8988T (cell line): ENCODE measurements at places on chromosomes 2 and 18.

- DNase-seq = no peak
Observed at GRCh38 chr2:10526281-10527000, 78.3 kb upstream of the ODC1 start.

DNA sequence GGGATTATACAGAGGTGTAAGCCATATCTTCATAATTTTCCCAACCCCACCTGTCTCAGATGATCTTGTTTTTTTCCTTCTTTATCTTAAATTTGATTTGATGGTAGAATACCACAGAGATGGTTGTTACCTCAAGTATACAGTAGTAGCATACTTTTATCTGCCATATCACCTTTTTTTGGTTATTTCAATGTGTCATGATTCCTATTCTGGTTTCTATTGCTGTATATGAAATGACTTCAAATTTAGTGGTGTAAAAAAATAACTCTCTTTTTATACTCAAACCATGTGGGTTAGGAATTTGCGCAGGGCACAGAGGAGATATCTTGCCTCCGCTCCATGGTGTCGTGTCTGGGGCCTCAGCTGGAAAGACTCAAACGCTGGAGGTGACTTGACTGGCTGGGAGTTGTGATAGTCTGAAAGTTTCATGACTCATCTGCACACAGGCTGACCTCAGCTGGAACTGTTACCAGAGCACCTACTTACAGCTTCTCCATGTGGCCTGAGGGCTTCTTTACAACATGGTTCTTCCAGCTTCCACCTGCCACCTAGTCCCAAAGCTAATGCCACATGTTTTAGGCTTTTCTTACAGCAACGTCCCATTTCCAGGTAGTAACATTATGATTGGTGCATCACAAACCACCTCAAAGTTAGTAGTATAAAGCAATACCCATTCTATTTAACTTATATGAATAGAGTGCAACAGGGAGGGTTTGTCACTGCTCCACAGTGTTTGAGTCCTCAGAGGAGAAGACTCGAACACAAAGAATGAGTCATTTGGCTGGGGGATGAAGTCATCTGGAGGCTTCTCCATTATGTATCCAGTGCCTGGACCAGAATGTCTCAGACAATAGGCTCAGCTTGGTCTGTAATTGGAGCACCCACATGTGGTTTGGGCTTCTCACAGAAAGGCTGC, 82.3 kb upstream of the XPO1 start:
- DNase-seq = no peak

DNA sequence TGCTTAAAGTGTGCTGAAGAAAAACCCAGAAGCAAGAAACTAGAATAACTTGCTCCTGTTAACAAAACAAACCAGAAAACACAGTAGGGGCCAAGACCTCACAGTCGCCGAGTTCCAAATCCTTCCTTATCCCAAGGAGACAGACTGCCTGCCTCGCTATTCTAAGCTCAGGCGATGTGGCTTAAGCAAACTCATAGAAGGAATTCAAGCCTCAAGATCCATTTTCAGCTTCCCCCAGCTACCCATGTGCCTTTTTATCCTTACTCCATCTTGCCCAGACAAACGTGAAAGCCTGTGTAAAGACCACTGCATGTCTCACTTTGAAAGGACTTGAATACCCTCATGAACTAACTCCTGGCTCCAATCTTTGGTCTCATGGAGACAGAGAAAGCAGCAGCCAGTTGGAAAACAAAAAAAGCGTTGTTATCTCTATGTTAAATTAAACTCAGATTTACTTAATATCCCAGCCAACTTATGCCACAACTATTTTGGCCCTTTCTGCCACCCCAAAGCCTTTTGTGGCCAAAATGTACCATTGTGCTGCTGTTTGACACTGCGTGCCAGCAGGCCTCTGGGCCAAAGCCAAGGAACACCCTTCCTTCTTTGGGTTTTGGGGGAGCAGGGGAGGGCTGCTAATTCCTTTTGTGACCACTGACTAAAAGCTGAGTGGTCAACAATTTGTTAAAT, 123.2 kb upstream of the FZD5 start:
- no peak for DNase-seq

DNA sequence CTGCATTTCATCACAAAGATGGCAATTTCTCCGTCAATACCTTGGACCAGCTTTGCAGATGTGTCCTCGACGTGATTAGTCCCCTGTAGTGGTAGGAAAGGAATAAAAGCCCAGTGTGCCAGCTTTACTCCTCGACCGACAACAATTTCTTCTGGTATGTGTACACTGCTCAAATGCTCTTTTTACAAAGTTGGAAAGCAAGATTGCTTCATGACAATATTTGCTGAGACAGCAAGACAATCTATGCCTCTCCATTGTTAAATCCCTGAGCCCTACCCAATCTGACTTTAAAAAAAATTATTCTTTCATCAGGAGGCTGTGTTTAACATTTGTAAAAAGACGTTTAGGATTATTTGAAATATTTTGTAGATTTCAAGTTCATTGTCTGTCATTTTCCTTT, 27.6 kb upstream of the ZEB2 start:
- no peak for DNase-seq

GRCh38 chr2:10083692-10084211, 3.5 kb upstream of the CYS1 start:
- no peak for DNase-seq

DNA sequence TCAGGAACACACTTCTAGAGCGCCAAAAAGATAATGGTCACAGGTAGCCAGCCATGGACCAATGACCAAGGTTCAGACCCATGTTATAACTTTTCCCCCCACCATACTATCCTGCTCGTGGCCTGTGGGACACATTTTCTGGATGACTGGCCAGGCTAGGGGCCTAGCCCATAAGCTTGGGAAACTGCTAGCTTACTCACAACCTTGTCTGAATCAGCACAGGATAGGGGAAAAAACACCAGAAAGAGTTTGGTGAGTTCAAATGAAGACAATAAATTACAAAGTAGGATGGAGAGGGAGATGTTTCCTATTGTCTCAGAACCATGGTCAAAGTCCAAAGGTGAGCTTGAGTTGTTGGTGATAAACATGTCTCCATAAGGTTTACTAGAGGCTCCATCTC, 156.3 kb upstream of the CCDC68 start:
- DNase-seq = no peak

DNA sequence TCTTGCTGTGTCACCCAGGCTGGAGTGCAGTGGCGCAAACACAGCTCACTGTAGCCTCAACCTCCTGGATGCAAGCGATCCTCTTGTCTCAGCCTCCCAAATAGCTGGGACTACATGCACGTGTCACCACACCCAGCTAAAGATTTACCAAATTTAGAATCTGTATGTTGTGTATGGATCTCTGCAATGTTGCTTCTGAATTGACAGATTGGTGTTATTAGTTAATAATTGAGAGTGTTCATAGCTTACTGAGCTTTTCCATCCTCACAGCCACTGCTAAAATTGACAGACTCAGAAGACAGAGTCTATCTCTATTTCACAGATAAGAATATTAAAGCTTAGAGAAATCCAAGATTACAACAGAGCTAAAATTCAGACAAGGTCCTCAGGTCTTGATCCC, 4.3 kb upstream of the NBAS start:
- DNase-seq = no peak

- DNase-seq = no peak
Observed at GRCh38 chr18:42838546-42839145, 276.8 kb downstream of the RIT2 start.

DNA sequence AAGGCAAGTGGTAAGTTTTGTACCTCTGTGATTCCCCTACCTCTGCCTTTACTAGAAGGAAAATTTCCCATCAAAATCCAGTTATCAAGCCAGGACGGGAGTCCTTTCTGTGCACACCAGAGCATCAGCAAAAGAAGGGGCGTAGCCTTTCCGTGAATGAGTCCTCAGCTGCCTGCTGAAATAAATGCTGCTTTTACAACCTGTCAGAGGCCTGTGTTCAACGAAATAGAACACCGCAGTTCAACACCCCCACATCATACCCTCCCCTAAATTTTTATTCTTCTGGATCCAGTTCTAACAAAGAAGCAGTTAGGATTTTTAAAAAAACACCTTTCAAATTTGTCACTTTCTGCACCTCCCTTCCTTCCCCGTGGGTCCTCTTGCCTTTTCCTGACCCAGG, 135.8 kb downstream of the SETBP1 start:
- no peak for DNase-seq

DNA sequence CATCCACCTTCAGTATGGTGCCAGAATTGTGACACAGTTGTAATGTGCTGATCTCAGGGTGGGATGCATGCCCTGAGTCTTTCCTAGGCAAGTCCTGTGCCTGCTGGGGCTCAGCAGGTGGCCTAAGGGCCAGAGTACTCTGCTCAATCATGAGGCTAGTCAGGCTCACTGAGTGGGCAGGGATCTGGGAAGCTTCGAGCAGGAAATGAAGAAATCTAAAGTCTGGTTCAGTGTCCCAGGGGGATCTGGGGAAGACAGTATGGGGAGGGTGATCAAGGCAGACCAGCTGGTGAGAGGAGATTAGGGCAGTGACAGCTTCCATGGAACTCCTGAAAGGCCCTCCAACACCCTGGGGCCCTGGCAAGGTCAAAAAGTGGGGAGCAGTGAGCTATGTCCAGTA, 8.9 kb upstream of the ANKRD29 start:
- DNase-seq = no peak
